ENCODE measurements at places on chromosomes 1 and 21.

DNA sequence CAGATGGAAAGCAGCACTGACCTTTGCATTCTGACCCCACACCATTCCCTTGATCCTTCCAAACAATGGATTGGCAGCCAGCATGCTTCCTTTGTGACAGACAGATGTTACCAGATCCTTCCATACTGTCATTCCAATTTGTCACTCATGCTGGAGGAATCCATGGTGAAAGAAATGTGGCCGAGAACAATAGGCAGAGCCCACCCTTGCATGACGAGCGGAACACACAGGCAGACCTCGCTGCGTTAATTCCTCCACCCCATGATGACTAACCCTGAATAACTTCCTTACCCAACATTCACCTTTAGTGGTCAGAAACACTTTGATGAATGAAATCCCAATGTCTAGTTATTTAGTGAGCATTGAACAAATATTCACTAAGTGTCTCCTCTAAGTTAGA is 45.1 kb downstream of the PDPN start:
- DNase-seq = no peak

- no peak for DNase-seq
These were observed 355.1 kb downstream of the GPATCH2 start for GRCh38 chr1:217275655-217276398.

- no peak for DNase-seq
These were observed 82.1 kb downstream of the DAB1 start for GRCh38 chr1:57341721-57342120.

DNA sequence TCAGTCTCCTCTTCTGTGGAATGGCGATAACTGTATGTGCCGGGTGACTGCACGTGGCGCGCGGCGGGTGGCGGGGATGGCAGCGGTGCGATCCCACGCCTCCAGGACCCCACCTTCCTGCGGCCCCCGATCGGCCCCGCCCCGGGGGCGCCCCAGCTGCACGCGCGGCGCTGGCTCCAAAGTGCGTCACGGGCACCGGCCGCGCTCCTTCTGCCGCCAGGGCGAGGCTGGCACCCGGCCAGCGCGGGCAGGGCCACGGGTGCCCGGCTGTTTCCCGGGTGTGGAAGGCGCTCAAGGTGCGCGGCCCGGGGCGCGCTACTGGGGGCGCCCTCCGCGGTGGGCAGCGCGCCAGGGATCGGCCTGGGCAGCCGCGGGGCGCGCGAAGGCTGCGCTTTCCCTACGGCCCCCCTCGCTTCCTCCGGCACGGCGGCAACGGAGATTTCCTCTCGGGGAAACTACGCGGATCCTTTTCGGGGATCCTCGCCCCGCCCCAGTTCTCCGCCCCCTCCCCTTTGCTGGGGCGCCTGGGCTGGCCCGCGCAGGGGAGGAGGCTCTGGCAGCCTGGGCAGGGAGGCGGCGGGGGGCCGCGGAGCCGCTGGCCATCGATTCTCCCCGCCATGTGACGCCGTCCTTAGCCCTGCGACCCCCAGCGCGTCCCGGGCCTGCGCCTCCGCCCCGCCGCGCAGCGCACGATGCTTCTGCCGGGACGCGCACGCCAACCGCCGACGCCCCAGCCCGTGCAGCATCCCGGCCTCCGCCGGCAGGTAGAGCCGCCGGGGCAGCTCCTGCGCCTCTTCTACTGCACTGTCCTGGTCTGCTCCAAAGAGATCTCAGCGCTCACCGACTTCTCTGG is at the start of gene EVA1C:
Gene EVA1C, plus strand, starts transcription at position 545 of the 853 bp plus-strand sequence. Its CDS starts 148 bp downstream, at position 693.
- no peak for DNase-seq

- no peak for DNase-seq
These were observed 161.7 kb downstream of the ROR1 start for GRCh38 chr1:63935553-63935952.

DNA sequence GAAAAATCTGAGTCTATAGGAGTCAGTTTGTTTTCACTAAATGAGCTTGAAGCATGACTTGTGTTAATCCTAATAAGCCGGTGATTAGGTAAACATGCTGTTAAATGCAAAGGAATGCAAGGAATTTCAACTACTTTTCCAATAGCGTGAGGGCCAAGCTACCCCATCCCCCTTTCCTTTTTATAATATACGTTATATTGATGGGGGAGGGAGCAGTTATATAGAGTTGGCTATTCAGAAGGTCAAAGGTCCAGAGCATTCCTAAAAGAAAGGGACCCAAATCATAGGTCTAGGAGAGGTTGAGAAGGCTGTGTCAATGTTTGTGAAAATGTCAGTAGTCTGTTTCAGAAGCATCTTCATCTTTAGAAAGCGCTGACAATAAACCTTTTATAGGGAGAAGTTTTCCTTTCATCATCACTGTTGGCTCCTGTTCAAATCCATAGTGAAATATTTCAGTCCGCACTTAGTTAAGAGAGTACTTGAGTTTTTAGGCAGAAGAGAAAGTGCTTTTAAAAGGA is 3.8 kb downstream of the CCN1 start:
- DNase-seq = no peak

DNA sequence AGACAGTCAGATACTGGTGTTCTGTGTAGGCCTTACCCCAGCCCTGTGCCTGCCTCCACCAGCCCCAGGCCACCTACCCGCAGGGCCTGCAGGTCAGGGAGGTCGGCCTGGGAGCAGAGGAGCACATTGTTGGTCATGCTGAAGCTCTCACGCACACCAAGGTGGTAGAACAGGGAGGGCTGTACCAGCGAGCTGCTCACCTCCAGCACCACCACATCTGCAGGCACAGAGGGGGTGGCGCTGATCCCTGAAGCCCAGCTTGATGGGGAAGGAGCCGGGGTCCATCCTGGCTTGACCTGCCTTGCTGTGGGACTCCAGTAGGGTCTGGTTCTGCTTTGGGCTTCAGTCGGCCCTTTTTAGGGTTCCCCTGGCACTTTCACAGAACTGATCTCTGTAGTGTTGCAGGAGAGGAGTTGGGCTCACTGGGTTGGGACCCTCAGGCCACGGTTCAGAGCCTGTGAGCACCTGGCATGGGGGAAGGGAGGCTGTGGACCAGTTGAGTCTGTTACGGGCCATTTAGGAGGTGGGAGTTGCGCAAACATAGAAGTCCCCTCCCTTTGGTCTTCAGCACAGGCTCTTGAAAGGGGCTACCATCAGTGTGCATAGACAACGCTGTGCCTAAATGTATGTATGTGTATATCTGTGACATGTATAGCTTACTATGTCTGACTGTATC is 1.9 kb downstream of the MAP3K6 start:
- no peak for DNase-seq

GRCh38 chr1:169106921-169107602 is 572 bp downstream of the ATP1B1 start:
- DNase-seq = no peak

DNA sequence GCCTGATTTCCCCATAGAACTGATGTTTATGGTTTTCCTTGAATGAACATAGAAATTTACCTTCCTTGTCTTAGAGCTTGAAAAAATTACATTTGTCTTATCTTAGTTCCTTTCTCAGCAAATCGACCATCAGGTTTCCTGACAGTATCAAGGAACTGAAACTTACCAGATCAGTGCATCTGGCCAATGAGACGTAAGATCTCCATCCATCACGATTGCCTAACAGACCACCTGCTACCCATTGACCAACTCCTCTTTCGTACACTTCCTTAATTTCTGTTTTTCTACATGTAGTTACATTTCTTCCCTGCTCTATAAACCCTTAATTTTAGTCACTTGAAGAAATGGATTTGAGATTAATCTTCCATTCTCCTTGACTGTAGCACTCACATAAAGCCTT is 57.4 kb upstream of the TMPRSS15 start:
- DNase-seq = no peak

GRCh38 chr1:151368393-151369301 is 3.9 kb downstream of the SELENBP1 start:
- peak; percentile 31 for DNase-seq

DNA sequence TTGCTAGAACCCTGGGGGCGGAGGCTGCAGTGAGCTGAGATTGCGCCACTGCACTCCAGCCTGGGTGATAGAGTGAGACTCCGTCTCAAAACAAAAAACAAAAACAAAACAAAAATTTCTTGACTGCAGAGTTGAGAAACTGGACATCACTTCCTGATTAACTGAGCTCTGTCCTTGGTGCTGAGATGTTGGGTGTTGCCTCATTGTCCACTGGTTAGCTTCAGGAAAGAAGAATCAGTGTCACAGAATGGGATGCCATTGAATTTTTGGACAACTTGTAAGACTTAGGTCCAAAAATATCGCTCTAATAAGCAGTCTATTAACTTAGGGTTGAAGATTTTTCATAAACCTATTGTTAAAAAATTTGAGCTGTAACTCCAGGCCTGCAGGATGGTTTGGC is 23.8 kb upstream of the KCNA10 start:
- no peak for DNase-seq

DNA sequence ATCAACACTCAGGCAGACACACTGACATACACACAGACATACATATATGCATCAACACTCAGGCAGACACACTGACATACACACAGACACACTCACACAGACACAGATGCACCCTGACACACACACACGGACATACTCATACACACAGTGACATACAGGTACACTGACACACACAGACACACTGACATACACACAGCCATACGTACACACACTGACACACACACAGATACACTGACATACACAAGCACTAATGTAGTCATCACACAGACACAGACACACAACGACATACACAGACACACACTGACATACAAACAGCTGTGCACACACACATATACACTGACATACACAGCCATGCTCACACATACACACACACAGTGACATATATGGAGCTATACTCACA is 131.0 kb upstream of the CSF3R start:
- no peak for DNase-seq

- no peak for DNase-seq
These were observed 60.5 kb downstream of the CLIC4 start for GRCh38 chr1:24805534-24806301.

GRCh38 chr1:175673371-175674150 is 69.8 kb downstream of the TNR start:
- no peak for DNase-seq

GRCh38 chr1:157512036-157512969 is 40.0 kb downstream of the FCRL5 start:
- no peak for DNase-seq

DNA sequence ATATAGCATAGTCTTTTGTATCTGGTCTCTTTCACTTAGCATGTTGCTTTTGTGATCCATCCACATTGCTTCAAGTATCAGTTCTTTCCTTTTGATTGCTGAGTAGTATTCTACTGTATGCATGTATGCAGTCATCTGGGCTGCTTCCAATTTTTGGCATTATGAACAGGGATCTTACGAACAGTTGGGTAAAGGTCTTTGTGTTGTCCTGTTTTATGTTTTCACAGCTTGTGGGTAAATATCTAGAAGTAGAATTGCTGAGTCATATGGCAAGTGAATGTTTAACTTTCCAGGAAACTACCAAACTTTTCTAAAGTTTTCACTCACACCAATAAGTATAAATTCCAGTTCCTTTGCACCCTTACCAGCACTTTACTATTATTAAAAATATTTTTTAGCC is 60.9 kb downstream of the LHX4 start:
- no peak for DNase-seq

- DNase-seq = no peak
These were observed 85.5 kb downstream of the PLPPR5 start for GRCh38 chr1:98919211-98919610.

DNA sequence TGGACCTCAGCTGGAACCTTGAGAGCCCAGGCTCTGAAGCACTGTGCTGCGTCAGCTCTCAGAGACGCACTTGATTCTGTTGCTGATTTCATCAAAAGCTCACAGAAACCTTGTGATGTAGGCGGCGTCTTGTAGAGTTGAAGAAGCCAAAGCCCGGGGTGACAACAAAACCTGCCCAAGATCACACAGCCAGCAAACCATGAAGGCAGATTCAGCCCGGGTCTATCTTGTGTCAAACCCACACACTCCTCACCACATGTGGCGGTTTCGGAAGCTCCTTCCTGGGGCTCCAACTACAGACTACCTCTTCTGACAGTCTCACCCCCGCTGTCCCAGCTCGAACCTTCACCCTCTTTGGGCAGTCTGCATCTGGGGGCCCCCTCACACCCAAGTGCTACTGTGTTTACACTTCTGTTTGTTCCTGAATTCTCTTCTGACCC is 50.4 kb downstream of the TENT5C start:
- DNase-seq = no peak

- no peak for DNase-seq
These were observed 204.6 kb downstream of the GABPA start for GRCh38 chr21:25939396-25939761.

DNA sequence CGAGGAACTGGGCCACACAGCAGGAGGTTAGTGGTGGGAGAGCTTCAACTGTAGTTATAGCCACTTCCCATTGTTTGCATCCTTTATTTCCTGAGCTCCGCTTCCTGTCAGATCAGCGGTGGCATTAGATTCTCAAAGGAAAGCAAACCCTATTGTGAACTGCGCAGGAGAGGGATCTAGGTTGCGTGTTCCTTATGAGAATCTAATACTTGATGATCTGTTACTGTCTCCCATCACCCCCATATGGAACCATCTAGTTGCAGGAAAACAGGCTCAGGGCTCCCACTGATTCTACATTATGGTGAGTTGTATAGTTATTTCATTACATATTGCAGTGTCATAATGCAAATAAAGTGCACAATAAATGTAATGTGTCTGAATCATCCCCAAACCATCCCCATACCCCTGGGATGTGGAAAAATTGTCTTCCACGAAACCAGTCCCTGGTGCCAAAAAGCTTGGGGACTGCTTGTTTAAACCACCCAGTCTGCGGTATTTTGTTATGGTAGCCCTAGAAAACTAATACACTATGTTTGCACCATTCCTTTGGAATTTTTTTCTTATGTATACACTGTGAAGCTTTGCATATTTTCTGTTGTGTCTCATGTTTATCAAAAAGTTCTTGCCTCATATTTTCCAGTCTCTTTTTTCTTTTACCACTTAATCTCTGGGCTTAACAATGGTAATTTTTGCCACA is 136.6 kb upstream of the IVNS1ABP start:
- no peak for DNase-seq

DNA sequence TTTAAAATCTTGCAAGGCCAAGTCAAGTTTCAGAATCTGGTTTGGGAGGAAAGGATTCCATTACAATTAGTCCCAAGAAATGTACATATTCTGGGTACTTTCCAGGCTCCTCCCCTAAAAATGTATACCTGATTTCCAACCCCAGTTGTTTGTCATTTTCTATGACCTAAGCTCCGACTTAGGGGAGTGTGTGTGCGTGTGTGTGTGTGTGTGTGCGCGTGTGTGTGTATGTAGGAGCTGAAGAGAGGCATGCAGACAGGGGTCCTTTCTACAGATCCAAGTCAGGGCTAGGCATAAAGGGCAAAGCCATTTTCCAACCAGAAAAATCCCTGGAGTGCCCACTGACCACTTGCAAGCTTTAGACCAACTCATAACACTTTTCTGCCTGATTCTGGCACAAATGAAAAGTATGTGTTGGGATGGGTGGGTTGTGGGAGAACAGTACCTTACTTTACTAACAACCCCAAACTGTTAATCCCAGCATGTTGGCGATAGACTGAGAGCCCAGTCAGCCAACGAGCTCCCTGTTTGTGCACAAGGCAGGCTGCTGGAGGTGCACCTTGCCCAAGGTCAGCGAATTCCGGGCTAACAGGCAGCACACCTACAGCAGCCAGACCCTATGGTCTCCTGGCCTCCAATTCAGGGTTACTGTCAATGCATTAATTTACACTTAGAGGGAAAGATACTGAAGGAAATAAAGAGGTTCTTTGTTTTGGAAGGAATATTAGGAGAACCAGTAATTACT is 1.7 kb downstream of the TRABD2B start:
- no peak for DNase-seq

- no peak for DNase-seq
These were observed 66.4 kb downstream of the RGS13 start for GRCh38 chr1:192702212-192702902.
